ENCODE measurements at places on chromosomes 2 and 18. TPM values are rescaled to one million over a fixed set of nuclear protein-coding genes. Genes with fewer than 3 reads are reported as not detected.
A peak's percentile ranks its signal among the peaks of the same experiment; 100 is the strongest.

DNA sequence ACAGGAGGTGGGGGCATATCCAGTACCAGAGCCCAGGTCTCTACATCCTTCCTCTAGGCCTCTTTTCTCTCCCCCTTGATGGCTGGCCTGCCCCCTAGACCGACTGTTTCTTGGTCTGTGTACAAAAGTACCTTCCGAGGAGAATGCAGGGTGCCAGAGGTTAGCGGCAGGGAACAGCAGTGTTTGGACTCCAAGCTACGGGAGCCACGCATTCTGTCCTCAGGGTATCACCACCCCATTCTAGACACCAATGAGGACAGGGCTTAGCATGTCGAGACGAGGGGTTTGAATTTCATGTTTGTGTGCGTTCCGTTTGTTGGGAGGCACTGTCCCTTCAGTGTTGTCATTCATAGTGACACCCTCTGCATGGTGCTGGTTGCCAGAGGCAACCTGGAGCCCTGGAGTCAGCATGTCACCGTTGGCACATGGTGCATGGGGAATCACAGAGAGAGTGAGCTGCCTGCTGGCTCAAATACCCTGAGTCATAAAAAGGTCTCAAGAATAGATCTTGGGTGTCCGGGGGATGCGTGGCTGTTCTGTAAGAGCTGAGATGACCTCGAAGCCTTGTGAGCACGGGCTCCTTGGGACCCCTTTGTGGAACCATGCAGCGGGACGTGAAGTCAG, 57.2 kb upstream of the LDLRAD4 start:
- no peaks in the 10 kb centered on the region for H3K4me1 ChIP-seq
- H3K36me3 ChIP-seq: no peaks in the 10 kb centered on the region
- DNase-seq: no peak
- H3K4me3 ChIP-seq: no peak overlapping the region

GRCh38 chr2:24827321-24828237, 34.4 kb downstream of the CENPO start:
- DNase-seq: peak; percentile 73
- H3K27me3 ChIP-seq: no peaks in the 10 kb centered on the region
- peaks cover 2% of the 10 kb centered on the region for H3K36me3 ChIP-seq
- H3K27ac ChIP-seq: no peak overlapping the region

DNA sequence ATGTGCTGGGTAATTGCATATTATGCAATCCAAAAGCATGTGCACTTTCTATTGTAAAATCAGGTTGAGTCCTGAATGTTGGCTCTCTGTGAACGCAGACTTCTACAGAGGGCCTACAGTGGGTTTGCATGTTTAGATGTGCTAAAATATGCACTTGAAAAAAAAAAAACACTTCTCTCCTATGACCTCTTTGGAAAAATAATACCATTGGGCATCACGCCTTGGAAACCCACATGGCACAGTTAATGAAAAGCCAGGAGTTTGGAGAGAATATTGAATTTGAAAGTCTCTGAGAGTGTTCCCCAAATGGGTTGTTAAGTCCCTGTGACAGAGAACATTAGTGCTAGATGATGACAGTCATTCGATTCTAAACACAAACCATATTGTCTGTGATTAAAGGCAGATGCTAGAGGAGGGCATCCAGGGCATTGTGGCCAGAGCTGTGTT, 710.4 kb upstream of the PIK3C3 start:
- H3K27me3 ChIP-seq: no peaks in the 10 kb centered on the region
- H3K27ac ChIP-seq: no peak overlapping the region
- H3K4me3 ChIP-seq: no peak overlapping the region

DNA sequence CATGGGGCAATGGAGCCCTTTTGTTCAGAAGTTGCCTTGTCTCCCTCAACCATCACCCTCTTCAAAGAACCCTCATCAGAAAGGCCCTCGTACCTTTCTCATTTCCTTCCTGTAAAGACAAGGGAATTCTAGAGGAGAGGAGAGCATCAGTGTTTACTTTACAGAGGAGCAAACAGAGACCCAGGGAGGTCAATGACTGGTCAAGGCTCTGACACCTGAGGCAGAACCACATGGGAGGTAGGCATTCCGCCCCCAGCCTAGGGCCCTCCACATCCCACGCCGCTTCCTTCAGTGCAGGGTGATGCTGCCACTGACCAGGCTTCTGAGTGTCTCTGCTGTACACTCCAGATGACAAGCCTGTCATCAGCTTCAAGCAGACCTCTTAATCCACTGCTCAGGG, 104.7 kb downstream of the NRP2 start:
- no peak for DNase-seq
- H3K27ac ChIP-seq: no peak overlapping the region
- no peak overlapping the region for H3K4me3 ChIP-seq
- peaks cover 2% of the 10 kb centered on the region for H3K36me3 ChIP-seq
- H3K4me1 ChIP-seq: peaks cover 5% of the 10 kb centered on the region

- peaks cover 11% of the 10 kb centered on the region for H3K4me1 ChIP-seq
- no peak for DNase-seq
- no peak overlapping the region for H3K27ac ChIP-seq
- H3K36me3 ChIP-seq: no peaks in the 10 kb centered on the region
- H3K4me3 ChIP-seq: no peak overlapping the region
Measured at GRCh38 chr18:59083136-59083818, 56.4 kb upstream of the SEC11C start.

DNA sequence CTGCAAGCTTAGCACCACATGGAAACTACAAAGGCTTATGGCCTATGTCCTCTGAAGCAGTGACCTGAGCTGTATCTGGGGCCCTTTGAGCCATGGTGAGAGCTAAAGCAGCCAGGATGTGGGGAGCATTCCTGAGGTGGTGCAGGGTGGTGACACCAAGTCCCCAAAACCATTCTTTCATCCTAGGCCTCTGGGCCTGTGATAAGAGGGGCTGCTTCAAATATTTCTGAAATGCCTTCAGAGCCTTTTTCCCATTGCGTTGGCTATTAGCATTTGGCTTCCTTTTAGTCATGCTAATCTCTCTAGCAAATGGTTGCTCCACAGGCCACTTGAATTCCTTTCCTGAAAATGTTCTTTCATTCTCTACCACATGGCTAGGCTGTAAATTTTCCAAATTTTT, 13.4 kb downstream of the CCDC150 start:
- H3K27ac ChIP-seq: no peak overlapping the region
- no peaks in the 10 kb centered on the region for H3K27me3 ChIP-seq
- H3K4me3 ChIP-seq: no peak overlapping the region
- DNase-seq: no peak

DNA sequence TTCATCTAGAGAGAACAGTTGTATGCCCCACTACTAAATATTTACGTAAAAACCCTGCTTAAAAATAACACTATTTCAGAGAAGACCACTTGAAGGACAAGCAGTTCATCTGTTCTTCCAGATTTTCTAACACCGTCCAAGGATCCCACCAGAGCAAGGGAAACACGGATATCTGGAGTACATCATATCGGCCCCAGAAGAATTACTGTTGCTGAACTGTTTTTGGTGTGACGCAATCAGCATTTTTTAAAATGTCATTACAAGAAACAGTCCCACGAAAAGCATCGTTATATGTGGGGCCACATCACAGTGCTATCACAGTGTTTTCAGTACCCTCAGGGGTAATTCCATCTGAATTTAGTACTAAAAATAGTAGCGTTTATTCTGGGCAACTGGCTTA, 134.5 kb upstream of the PKDCC start:
- H3K4me1 ChIP-seq: peaks cover 4% of the 10 kb centered on the region
- H3K27ac ChIP-seq: no peak overlapping the region
- H3K4me3 ChIP-seq: no peak overlapping the region
- DNase-seq: no peak
- no peaks in the 10 kb centered on the region for H3K27me3 ChIP-seq

- no peak for DNase-seq
- H3K4me3 ChIP-seq: no peak overlapping the region
- H3K4me1 ChIP-seq: peaks cover 5% of the 10 kb centered on the region
- no peak overlapping the region for H3K27ac ChIP-seq
Measured at GRCh38 chr2:203599509-203599908, 64.4 kb upstream of the RAPH1 start.

DNA sequence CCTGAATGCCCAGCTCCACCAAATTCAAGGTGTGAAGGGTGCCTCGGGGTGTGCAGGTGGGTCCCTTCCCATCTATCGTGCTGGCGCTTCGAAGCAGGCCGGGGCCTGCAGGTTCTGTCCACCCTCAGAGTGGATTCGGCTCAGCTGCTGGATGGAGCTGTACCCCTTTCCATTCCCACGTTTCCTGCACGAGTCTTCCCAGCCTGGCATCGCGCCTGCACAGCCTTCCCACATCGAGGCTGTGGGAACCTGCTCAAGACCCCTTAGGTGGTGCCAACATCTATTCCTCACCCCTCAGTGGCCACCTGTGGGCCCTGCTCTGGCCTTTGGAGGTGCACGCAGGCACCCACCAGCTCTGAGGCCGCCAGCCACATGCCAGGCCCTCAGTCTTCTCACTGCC, 65.7 kb downstream of the PDCL3 start:
- peaks cover 16% of the 10 kb centered on the region for H3K27me3 ChIP-seq
- no peak for DNase-seq
- H3K36me3 ChIP-seq: no peaks in the 10 kb centered on the region
- H3K4me3 ChIP-seq: no peak overlapping the region
- H3K27ac ChIP-seq: no peak overlapping the region
- peaks cover 8% of the 10 kb centered on the region for H3K4me1 ChIP-seq

GRCh38 chr2:99156891-99157290, 2.1 kb downstream of the LIPT1 start:
- H3K4me1 ChIP-seq: peaks cover 9% of the 10 kb centered on the region
- H3K4me3 ChIP-seq: no peak overlapping the region
- no peak for DNase-seq
- no peaks in the 10 kb centered on the region for H3K27me3 ChIP-seq
- no peaks in the 10 kb centered on the region for H3K36me3 ChIP-seq
- no peak overlapping the region for H3K27ac ChIP-seq

DNA sequence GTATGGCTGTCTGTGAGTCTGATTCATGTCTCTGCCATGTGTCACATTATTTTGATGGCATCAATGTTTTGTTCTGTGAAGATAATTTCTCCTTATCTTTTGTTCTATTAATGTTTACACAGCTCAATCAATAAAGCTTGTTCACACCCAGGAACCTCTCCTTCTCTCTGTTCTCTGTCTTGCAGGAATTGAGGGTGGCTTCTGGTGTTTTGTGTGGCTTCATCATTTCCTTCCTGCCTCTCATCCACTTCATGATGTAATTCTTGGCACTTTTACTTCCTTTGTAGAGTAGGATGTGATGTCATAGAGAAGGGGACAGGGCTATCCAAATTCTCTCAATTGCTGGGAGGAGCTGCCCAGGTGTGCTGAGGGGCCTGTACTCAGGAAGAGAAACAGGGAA, 27.2 kb downstream of the ASXL3 start:
- no peak overlapping the region for H3K27ac ChIP-seq
- no peak for DNase-seq
- H3K4me3 ChIP-seq: no peak overlapping the region
- H3K27me3 ChIP-seq: no peaks in the 10 kb centered on the region
- no peaks in the 10 kb centered on the region for H3K36me3 ChIP-seq

DNA sequence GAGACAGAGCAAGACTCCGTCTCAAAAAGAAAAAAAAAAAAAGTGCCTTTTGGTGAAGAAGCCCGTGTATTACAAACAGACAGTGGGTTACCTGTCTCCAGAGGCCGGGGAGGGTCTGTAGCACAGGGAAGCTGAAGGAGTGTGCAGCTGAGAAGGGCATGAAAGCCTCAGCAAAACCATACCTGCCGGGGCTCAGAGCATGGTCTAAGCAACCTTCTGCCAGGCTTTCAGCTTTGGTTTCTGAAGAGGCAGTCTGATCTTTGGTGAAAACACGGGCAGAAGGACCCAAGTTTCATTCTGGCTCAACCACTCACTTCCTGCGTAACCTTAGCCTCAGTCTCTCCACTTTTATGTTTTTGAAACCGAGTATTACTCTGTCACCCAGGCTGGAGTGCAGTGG, 21.5 kb downstream of the SH2D6 start:
- H3K4me3 ChIP-seq: no peak overlapping the region
- H3K27me3 ChIP-seq: no peaks in the 10 kb centered on the region
- no peaks in the 10 kb centered on the region for H3K36me3 ChIP-seq
- peaks cover 17% of the 10 kb centered on the region for H3K4me1 ChIP-seq
- no peak overlapping the region for H3K27ac ChIP-seq

GRCh38 chr2:108625186-108625827, 91.0 kb downstream of the LIMS1 start:
- no peak for DNase-seq

DNA sequence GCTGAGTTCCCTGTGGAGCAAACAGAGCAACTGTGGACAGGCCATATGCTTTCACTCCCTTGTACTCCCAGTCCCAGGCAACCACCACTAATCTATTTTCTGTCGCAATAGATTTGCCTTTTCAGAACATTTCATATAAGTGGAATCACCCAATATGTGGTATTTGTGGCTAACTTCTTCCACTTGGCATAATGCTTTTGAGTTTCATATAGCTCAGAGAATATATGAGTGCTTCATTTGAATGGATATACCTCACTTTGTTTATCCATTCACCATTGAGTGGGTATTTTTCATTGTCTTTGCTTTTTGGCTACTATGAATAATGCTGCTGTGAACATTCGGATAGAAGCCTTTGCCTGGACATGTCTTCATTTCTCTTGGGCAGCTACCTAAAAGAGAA, 151.9 kb downstream of the CERS6 start:
- no peaks in the 10 kb centered on the region for H3K27me3 ChIP-seq
- H3K4me3 ChIP-seq: no peak overlapping the region
- H3K4me1 ChIP-seq: no peaks in the 10 kb centered on the region
- no peak overlapping the region for H3K27ac ChIP-seq
- peak; percentile 58 for DNase-seq

GPR35 gene
- 0.82 TPM for total RNA-seq

RUFY4 gene
- not detected for total RNA-seq

ANKRD62 gene
- not detected for total RNA-seq

PTGR3 gene
- 12.7 TPM for total RNA-seq
